ENCODE measurements at places on chromosomes 2 and 18.

GRCh38 chr18:78627551-78628346 lies 351.9 kb upstream of the SALL3 start:
- ATAC-seq, result no peak

DNA sequence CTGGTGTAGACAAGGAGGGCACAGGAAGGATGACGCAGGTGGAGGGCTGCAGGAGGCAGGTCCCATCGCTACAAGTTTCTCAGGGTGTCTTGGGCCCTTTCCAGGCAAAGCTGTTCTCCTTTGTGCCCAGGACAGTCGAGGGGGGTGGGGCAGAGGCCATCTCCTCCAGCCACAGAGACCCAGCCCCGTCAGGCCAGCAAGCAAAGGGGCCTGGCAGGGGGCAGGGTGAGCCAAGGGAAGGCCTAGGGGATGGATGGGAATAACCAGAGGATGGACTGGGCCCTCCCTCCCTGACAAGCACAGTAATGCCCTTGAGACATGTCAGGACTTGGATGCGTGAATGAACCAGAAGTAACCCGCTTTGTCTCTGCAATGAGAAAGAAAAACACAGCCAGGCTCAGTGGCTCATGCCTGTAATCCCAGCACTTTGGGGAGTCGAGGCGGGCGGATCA lies 6.3 kb downstream of the TCF23 start:
- ATAC-seq, result no peak

DNA sequence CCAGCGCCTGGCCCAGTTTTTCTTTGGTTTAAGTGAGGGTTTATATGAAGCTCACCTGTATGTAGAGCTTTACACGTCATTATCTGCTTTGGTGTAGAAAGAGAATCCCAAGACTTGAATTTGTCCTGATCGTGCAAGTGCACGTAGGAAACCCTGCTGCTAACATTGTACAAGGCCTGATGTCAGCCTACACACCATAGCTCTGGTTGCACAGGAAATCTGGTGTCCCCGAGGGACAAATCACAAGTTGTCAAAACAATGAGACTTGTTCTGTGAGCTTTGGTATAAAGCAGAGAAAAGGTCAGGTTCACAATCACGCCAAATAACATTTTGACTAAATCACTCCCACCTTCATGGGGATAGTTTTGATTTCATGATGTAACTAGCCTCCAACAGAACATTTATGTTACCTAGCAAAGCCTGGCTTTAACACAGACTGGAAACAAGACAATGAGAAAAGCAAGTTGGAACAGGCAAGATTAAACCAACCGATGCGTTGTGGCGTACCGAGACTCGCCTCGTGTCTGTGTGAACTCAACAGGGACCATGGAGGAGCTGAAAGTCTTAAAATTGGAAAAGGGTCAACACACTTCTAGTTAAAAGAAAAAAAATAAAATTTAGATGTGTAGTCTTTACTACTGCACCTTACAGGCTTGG lies 41.4 kb downstream of the ZAP70 start:
- ATAC-seq, result no peak

GRCh38 chr2:72104821-72105588 lies 42.7 kb downstream of the CYP26B1 start:
- ATAC-seq, result no peak

DNA sequence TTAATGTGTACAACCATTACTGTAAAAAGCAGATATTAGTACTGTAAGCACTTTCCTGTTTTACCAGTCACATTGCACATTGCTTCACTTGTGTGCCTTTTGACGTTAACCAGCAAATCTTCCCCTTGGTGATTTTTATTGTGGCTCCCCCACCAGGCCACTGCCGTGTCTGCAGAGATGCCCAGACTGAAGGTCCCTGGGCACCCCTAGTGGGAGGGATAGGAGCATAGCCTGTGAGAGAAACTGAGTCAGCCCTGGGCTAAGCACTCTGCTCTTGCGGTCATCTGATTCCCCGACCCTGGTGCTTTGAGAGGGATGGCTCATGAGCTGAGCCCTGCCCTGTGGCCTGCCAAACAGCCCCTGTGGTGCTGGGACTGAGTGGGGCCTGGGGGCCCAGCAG lies 73.4 kb downstream of the INPP4A start:
- ATAC-seq, result peak; percentile 47

GRCh38 chr2:32242331-32242730 lies 22.4 kb downstream of the NLRC4 start:
- no peak for ATAC-seq

DNA sequence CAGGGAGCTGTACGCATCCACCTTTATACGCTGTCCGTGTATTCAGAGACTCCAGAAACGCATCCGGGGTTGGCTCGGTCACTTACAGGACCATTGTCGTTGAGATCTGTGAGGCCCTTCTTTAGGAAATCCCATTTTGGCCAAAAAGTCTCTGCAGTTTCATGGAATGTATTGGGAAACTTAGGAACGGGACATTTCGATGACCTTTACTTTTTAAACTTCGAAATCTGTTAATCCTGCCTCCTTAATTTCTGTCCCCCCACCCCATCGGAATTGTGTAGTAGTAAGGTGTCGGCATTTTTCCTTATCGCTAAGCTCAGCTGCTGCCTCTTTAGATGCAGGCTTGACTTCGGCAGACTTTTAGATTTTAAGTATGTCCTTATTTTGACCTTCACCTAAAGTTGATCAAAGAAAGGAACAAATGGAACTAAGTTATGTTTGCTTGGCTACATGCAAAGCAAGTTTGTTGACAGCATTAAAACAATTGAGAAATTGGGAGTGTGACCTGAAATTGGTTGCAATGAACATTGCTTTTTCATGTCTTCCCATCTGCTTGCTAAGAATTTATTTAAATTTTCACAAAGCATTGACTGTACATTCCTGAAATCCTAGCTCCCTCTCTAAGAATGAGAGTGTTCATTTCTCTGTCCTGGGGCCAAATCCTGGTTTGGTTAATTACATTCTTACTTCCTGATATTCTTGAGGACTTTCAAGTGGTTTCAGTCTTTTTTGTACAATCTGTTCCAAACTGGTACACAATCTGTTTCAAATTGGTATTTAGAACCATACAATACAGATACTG lies 884 bp upstream of the RAPH1 start:
- ATAC-seq, result peak; percentile 29

GRCh38 chr2:202113571-202114142 lies 40.6 kb downstream of the KIAA2012 start:
- no peak for ATAC-seq

GRCh38 chr2:143083636-143084035 lies 45.6 kb upstream of the ARHGAP15 start:
- ATAC-seq, result peak; percentile 57

- no peak for ATAC-seq
These were observed 59.1 kb upstream of the BOD1L2 start for GRCh38 chr18:57087644-57088376.

DNA sequence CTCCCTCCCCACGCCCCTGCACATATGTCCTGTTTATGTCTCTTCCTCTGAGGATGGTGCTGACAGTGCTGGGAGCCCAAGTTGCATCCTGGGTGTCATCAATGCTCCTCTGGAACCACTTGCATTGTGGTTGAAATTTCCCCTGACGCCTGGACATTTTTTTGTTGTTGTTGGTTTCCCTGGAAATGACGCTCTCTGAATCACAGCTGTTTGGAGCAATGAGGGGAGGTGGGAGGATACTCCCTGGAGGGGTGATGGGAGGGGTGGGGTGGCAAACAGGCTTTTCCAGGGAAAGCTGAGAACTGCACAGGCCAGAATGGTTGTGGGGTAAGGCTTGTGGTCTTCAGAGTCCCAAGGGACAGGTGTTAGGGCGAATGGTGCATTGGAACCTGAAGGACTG lies 29.6 kb downstream of the CELF4 start:
- no peak for ATAC-seq

GRCh38 chr2:112811841-112812306 lies 24.7 kb downstream of the IL1B start:
- ATAC-seq, result peak; percentile 82

DNA sequence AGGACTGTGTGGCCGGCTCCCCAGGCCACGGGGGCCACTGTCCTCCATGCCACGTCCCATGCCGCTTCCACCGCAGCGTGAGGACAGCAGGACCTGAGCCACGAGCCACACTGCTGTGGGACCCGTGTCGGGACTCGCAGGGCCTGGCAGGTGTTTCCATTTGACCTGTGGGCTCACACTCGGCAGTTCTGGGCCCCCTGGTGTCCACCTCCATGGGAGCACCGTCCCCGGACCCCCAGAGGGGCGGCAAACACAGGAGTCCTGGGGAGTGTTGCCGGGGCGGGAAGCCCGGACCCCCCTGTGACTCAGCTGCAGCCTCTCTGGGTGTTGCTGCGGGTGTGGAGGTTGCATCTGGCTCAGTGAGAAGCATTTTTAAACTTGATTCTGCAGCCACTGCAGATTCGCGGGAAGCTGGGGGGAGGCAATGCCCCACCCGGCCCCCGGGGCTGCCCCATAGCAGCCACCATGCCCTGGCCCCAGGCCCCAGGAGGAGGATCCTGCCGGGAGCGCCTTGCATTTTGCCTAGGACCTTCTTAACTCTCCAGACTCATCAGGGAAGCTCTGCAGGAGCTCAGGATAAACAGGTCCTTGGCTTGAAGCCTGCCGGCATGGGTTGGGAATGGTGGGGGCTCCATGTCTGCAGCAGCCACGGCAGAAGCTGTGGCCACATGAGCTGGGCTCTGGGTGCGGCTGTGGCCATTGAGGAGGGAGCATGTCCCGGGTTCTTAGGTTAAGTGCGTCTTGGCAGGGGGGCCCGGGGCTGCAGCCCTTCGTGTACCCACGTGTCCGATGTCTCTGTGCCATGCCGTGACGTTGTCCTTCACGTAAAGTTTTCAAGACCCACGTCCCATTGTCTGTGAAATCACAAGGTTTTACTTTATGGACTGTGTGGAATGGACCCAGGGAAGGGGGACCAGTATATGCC lies 30.9 kb downstream of the NFATC1 start:
- no peak for ATAC-seq

- ATAC-seq, result no peak
These were observed 687.6 kb downstream of the DCDC2C start for GRCh38 chr2:4391013-4391412.

GRCh38 chr2:134782792-134783191 lies 55.6 kb upstream of the ACMSD start:
- ATAC-seq, result peak; percentile 45

- ATAC-seq, result no peak
These were observed 197.3 kb downstream of the DNAH7 start for GRCh38 chr2:195871326-195871725.

DNA sequence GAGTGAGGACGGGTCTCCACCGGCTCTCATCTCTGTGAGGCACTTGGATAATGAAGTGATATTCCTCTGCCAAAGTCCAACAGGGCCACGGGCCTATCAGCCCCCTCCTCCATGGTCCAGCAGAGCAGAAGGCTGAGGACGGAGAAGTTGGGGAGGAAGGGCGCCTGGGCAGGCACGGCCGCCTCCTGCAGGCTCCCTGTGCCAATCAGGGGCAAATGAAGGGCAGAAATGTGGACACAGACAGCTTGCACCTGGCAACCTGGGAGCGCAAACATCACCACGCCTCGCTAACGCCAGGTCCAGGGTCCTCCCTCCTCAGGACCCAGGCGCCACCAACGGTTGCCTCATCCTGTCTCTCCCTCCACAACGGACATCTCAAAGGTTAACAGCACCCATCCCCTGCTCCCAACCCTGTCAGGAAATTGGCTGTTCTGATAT lies 24.3 kb downstream of the SMAD7 start:
- no peak for ATAC-seq

GRCh38 chr18:43526426-43527145 lies 249.3 kb upstream of the SYT4 start:
- ATAC-seq, result no peak

GRCh38 chr2:212842544-212843185 lies 304.1 kb upstream of the ERBB4 start:
- no peak for ATAC-seq

DNA sequence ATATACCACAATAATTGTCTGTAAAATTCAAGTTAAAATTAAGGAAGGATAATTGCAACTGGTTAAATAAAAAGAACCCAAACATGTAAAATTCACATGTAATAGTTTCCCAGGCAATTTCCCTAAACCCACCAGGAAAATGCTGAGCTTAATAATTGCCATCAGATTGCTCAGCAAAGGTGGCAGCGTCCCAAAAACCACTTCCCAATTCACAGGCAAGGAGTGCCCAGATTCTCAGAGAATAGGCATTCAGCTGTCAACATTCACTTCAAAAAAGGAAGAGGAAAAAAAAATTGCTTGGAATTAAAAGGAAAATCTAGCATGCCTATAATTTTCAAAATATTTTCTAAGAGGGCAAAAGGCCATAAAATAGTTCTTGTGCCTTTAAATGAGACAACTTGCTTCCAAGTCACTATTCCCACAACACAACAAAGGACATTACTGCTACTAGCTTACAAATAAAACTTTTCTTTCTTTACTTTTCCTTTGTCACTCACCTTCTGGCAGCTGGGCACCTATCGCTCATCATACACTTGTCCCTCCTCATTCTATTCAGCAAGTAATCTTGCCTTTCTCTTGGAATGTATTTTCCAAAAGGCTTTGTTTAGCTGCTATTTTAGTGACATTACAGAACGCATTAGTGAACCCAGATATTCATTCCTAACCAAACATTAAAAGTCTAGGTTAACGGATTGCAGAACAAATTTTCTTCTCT lies 15.2 kb downstream of the SRBD1 start:
- no peak for ATAC-seq

DNA sequence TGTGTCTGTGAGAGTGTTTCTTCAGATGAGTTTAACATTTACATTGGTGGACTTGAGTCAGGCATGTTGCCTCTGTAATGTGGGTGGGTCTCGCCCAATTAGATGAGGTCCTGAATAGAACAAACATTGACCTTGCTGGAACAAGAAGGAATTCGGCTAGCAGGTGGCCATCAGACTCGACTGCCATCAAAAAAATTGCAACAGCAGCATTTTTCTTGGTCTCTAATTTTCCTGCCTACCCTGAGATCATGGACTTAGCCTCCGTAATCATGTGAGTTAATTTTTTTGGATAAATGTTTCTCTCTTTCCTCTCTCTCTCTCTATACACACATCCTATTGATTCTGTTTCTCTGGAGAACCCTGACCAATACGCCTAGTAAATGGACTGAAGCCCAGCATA lies 83.8 kb upstream of the ST6GAL2 start:
- no peak for ATAC-seq

- no peak for ATAC-seq
These were observed 3.0 kb upstream of the DLX1 start for GRCh38 chr2:172082105-172082943.

- ATAC-seq, result no peak
These were observed 18.7 kb upstream of the DYTN start for GRCh38 chr2:206736935-206737334.

- ATAC-seq, result no peak
These were observed 111.5 kb downstream of the MCFD2 start for GRCh38 chr2:46803911-46804670.

GRCh38 chr2:63064197-63064596 lies 13.6 kb downstream of the OTX1 start:
- ATAC-seq, result no peak

DNA sequence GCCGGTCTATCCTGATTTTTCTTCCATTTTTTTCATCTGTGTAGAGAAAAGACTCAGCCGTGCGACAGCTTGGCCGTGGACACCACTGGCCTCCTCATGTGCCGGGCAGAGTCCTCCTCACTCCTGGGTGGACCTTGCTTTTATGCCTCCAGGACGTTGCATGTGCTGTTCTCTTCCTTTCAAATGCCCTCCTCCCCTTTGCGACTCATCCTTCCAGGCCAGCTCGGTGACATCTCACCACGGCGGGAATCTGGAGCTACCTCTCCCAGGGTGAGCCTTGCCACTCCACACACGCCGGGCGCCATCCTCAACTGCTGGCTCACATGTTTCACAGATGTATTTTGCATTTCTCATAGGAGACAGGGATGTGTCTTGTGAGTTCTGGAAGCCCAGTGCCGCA lies 198.5 kb upstream of the HDAC4 start:
- ATAC-seq, result no peak

Data from stimulated activated memory B cell treated with anti-CD40 and anti-IgM and Interleukin-4, amounts not matched to agents 10 μg/mL and 1 μg/mL and 100 μg/mL, for 72 hours (primary cell).